ENCODE measurements at places on chromosomes 2 and 18.

- no peak for DNase-seq
Observed at GRCh38 chr2:11873356-11874154, 127.1 kb downstream of the LPIN1 start.

DNA sequence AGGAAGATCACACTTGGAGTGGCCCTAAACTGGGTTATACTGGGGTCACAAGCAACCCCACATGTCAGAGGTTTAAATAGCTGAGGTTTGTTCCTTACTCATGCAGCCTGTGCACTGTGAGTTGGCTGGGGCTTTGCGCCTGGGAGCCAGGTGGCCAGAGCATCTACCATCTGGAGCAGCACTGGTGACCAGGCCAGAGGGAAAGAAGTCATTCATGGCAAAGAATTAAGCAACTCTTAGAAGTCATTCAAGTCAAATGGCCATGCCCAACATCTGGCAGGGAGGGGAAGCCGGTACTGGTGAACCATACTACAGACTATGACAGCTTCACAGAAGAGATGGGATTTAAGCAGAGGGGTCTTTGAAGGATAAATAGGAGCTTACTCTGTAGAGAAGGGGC lies 90.7 kb downstream of the POLR1A start:
- no peak for DNase-seq

DNA sequence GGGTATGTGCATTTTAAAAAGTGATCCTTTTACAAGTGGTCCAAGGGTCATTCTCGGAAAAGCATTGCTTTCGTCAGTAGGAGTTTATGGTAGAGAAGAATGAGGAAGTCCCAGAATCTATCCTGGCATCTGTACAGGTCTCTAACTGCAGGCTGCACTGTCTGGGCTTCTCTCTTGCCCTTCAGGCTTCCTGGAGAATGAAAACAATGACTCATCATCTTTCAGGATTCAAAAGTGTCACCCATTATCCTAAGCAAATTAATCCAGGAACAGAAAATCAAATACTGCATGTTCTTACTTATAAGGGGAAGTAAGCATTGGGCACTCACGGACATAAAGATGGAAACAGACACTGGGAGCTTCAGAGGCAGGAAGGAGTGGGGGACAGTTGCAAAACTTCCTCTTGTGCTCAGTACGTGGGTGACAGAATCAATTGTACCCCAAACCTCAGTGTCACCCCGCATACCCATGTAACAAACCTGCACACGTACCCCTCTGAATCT lies 60.2 kb upstream of the TXNDC2 start:
- no peak for DNase-seq

DNA sequence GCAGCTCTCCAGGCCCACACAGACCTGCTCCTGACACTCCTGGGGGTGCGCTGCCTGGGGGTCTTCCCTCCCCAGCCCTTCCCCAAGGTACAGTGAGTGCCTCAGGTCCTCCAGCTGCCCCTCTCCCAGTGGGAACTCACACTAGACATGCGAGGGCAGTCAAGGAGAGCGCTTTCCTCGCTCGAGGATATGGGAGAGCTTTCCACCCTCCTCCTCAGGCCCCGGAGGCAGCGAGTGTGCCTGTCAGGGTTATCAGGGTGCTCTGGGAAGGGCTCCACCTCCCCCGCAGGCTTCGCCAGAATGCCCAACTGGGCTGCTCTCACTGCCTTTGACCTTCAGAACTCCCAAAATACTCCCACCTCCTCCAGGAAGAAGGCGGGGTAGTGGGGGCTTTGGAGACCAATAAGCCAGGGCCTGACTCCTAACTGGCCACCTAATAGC lies 85.7 kb upstream of the LAPTM4A start:
- DNase-seq = no peak

DNA sequence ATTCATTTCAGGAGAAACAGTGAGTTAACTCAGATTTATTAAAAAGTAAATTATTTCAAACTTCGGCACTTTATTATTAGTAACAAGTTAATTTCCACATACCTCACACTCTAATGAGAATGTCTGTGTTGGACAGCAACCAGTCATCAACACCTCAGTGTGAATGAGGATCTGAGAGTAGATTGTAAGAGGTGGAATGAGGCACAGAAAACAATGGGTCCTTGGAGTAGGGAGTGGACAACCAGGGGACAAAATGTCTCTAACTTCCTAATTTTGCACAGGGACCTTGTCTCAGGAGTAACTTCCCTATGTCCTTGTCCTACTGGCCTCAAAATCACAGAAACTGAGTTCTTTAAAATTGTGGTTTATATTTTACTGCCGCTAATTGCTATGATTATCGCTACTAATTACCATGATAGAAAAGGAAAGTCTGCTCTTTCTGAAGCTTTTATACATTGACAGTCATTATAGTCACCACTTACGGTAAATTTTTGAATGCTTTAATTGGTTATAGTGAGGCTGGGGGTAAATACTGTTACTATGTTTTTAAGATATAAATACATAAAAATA lies 82.2 kb upstream of the LRPPRC start:
- DNase-seq = no peak

DNA sequence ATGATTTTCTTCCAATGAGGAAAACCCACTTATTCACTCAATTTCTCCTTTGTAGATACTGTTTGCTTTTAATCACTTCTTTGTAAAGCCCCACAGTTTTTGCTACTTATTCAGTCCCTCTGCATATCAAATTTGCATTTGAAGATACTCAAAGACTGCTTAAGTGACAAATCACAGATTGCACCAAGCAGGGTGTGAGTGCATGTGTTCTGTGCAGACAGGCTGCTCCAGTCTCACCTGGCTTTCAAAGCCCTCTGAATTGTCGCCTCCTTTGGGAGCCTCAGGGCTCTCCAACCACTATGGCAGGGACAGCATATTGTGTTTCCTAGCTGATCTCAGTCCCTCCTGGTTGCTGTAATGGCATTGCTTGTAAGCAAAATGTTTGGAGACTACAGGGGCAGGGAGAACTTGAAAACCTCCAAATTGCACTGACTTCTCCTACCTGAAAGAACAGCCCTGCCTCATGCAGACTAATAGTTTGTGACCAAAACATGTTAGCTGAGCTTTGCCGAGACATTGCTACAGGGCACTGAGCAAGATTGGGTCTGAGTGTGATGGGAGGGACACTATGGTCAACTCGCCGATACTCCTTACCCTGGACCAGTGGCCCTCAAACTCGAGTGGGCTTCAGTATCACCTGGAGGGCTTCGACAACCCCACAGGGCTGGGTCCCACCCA lies 96.8 kb downstream of the POLE4 start:
- no peak for DNase-seq

DNA sequence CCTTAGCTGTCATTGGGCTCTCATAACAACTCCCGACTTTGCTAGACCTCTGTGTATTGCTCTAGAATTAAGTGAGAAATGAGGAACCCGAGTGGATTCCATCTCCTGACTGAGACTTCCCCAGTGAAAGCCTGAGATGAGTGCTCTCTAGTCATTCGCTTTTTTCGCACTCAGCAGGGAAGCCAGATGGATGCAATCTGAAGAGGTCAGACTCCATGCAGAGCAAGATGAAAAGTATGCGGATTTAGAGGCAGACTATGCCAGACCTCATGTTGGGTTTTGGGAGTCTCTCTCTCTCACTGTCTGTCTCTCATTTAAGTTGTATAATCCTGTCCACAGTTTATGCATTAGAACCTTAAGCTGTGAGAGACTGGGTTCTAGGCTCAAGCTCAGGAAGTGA lies 88.6 kb downstream of the SLC5A7 start:
- DNase-seq = no peak

DNA sequence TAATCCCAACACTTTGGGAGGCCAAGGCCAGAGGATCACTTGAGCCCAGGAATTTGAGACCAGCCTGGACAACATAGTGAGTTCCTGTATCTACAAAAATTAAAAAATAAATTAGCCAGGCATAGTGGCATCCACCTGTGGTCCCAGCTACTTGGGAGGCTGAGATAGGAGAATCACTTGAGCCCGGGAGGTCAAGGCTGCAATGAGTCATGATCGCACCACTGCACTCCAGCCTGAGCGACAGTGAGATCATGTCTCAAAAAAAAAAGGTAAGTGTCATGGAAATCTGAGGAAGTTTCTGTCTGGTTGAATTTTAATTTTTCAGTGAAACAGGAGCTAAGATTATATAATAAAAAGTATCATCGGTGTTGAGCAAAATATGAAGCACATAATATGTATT lies 2.5 kb upstream of the C2orf15 start:
- no peak for DNase-seq

- DNase-seq = no peak
Observed at GRCh38 chr2:238864207-238865014, 16.5 kb downstream of the TWIST2 start.

GRCh38 chr2:220226076-220226475 lies 598.6 kb downstream of the SLC4A3 start:
- no peak for DNase-seq

DNA sequence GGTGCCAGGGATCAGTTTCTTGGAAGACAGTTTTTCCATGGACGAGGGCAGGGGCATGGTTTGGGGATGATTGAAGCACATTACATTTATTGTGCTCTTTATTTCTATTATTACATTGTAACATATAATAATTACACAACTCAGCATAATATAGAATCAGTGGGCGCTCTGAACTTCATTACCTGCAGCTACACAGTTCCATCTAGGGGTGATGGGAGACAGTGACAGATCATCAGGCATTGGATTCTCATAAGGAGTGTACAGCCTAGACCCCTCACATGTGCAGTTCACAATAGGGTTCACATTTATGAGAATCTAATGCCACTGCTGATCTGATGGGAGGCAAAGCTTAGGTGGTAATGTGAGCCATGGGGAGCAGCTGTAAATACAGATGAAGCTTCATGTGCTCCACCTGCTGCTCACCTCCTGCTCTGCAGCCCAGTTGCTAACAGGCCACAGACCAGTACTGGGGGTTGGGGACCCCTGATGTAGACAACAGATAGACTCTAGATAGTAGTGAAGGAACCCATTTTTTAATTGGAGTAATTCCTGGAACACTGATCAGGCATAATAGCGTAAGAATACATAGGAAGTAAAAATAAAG lies 41.5 kb upstream of the MC4R start:
- no peak for DNase-seq

DNA sequence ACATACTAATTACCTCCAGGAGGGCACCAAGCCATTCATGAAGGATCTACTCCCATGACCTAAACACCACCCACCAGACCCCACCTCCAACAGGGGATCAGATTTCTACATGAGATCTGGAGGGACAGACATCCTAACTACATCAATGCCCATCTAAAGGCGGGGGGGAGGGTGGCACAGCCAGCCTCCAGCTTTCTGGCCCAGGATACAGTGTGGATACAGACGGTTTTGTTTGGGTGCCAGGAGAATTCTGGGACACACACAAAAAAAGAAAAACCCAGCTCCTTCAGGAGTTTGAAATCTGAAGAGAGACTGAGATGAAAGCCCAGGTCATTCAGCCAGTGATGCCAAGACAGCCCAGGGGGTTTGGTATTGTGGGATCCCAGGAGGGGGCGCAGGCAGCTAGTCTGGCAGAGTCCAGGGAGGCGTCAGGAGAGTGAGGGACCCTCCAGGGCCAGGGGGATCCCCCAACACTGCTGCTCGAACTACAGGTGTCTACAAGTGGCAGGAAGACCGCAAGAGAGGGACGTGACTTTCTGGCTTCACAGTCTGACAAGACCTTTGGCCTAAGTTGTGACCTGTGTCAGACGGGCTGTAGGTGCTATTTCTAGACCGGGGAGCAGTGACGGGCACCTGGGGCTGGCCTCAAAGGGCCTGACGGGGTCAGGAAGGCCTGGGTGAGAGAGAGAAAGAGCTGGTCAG lies 62.1 kb downstream of the NDUFA10 start:
- DNase-seq = no peak

- no peak for DNase-seq
Observed at GRCh38 chr2:164780611-164781178, 60.9 kb downstream of the COBLL1 start.

DNA sequence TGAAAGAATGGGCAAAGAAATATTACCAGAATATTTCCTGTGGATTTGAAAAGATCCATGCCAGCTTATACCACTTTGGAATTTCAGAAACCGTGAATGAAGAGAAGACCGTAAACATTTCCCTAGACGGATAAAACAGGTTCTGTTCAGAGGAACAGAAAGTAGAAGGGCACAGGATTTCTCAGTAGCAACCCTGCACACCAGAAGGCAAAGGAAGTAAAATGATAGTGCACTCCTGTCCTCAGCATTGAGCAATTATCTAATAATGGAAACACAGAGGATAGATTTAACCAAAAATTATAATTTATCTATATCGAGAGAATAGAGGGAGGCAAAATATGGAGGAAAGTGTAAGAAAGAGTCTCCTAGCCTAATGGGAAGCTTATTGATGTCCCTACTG lies 87.0 kb upstream of the ITGA6 start:
- no peak for DNase-seq

DNA sequence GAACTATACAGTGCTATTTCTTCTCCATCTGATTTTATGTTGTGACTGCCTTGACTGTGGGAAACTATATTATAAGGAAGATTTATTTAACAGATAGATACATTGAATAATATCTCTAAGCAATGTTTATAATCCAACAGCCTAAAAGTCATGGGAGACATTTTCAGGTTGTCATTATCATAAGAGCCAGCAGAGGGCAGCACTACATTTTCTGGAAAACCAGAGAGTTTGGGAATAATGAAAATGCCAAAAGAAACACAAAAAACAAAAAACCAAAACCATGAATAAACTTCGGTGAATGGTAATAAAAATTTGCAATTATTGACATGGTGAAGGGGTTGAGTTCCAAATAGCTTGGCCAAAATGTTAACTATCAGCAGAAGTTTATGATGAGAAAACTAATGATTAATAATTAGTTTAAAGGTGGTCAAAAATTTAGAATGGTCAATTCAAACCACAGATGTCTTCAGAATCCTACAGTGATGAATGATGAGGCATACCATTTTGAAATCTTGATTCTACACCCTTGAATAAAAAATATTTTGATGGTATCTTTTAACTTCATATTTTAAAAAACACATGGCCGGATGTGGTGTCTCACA lies 4.7 kb downstream of the EEF1B2 start:
- DNase-seq = no peak

- no peak for DNase-seq
Observed at GRCh38 chr2:42101206-42102023, 53.6 kb downstream of the PKDCC start.

GRCh38 chr18:46324087-46324955 lies 220.1 kb downstream of the HAUS1 start:
- no peak for DNase-seq

Data from amygdala (tissue), 56 donors.